Stimulated activated CD8-positive, alpha-beta memory T cell treated with anti-CD3 and anti-CD28 coated beads, Interleukin-12 subunit alpha, Interleukin-12 subunit beta, amount 100 ng/mL, for 1 hour (primary cell): ENCODE measurements at places on chromosomes 12 and 14.

DNA sequence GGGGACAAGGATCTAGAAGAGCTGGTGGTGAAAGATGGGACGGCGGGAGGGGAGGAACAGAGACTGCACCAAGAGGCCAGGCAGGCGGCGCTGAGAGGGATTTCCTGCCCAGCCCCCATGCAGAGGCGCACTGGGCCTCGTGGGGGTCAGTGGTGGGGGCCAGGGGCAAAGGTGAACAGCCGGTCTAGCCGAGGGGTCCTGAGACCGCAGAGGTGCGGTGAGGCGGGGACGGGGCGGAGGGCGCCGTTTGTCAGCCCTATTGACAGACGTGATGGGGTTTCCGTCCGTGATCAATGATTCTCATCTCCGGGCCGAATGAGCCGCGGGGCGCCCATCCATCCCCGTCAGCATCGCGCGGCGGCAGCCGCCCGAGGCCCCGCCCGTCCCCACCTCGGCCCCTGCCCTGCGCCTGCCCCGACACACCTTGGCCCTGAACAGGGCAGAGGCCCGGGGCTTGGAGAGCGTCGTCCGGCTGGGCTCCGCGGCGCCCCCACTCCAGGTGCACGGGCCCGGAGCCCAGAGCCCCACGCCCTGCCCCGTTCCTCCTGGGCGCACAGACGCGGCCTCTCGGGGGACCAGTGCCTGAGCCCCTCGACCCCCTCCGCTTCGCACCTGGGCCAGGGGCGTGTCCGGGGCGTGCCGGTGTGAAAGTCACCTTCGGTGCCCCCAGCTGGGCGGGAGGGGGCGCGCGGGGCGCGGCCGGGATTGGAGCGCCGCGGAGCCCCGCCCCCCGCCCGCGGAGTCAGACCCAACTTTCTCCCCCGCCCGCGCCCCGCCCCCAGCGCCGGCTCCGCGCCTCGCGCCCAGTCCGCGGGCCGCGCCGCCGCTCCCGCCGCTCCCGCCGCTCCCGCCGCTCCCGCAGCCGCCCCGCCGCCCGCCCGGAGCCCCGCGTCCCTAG is at the start of gene NXPH4:
TSS of gene NXPH4 (plus strand) at position 781 of the 898 bp plus-strand sequence. CDS start 176 bp downstream, outside the sequence.
- DNase-seq = no peak

GRCh38 chr14:69481815-69482568 is 2.5 kb upstream of the PLEKHD1 start:
- DNase-seq = no peak

GRCh38 chr12:52382854-52383253 is 2.6 kb downstream of the KRT84 start:
- no peak for DNase-seq

- DNase-seq = no peak
Observed at GRCh38 chr12:3464561-3464960, 26.4 kb upstream of the PRMT8 start.

GRCh38 chr14:23639048-23639890 is 3.1 kb downstream of the DHRS2 start:
- DNase-seq = no peak

- no peak for DNase-seq
Observed at GRCh38 chr12:8145754-8146441, 10.9 kb upstream of the ZNF705A start.

- DNase-seq = no peak
Observed at GRCh38 chr12:45939759-45940158, 50.6 kb downstream of the SCAF11 start.

DNA sequence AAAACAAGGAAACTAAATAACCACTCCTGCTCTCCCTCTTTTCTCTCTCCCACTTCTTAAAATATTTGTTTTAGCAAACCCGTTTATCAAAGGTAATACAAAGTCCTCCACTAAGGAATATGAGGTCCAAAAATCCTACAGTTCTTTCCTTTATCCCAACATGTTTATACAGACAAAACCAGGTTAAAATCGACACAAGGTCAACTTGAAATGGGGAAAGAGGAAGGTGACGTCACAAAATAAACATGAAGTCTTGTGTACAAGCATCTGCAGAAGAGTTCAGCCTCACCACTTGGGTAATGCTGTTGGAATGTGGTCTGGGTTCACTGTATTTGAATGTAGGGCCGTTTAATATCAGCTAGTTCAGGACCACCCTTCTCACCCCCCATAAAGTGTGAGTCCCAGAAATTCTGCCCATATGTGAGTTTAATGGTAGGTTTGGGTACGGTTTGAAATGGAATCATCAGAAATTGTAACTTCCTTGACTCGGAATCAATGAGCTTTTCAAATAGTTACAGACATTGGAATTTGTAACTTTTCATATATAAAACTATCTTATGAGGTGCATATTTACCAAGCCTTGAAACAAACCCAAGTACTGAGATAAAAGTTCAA is 120.0 kb upstream of the SLC38A2 start:
- DNase-seq = no peak

- no peak for DNase-seq
Observed at GRCh38 chr12:105935981-105936380, 202.8 kb downstream of the NUAK1 start.
